ENCODE measurements at places on chromosomes 2 and 18.

- DNase-seq, result no peak
Observed at GRCh38 chr2:50657735-50658134, 374.2 kb downstream of the NRXN1 start.

DNA sequence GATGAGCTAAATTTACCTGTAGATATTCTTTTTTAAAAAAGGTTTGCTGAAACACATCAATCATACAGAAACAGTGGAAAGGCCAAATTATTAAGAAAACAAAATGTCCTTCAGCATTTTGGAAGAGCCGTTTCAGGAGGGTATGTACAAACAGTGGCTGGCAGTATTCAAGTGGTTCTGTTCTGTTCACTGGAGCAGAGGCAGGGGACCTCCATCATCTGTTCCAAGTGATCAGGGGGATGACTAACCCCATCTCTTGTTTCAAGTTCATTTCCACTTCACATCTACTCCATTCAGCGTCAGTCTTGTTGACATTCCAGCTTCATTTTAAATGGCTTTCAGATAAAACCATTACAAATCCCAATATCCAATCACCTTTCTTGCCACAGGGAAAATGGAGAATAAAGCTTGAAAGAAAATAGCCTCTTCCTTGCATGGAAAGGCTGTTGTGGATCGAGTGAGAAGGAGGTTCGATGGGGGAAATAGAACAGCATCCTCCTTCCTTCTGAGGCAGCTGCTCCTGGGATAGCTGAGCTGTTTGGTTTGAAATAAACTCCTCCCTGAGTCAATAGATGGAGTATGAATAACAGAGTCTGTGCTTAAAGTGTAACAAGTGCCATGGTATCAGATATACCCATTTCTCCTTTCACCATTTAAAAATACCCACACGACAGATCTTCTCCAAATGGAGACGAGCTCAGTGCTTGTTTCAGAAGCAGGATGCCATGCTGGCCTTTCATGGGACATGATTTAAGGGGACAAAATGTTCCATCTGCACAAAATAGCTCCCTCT is 63.7 kb upstream of the OTOF start:
- no peak for DNase-seq

DNA sequence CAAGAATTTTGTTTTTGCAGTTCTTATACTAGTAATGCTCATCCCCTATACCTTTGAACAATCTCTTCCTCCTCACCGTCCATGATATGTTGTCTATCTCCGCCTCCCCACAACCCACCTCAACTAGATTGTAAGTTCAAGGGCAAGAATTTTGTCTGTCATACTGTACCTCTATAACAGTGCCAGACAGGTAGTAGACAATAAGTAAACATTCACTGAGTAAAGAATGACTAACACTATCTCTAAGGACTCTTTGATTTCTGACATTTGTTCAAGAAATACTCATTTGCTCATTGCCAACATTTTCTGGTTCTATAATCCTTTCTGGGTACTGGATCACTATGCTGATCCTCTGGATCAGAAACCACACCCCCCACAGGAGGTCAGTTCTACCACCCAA is 82.4 kb downstream of the EXOC6B start:
- DNase-seq, result no peak

- no peak for DNase-seq
Observed at GRCh38 chr2:144032566-144032965, 487.4 kb downstream of the ZEB2 start.

DNA sequence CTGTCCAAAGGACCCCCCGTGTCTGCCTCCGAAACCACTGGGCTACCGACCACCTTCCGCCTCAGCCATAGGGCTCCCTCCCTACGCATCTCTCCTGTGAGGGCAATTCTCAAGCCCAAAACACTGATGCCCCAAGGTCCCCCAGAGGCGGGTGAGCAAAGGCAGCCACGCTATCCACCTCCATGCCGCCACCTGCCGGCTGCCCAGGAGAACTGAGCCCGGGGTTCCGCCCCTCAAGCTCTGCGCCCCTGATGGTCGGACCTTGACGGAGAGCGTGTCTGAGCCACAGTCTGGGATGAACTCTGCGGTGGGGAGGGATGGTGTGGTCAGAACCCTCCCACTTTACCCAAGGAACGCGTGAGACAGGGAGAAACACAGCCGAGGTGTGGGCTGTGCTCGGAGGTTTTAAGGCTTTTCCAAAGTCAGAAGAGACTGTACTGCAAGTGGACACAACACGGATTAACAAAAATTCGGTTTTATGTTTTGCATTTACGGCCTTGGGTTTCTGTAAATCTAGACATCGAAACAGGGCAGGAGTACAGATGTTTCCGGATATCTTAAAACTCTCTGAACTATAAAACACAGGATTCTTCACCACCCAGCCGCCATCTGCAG is 114.1 kb downstream of the ZNF516 start:
- DNase-seq, result no peak

- DNase-seq, result no peak
Observed at GRCh38 chr2:32812316-32812715, 134.4 kb upstream of the LTBP1 start.

DNA sequence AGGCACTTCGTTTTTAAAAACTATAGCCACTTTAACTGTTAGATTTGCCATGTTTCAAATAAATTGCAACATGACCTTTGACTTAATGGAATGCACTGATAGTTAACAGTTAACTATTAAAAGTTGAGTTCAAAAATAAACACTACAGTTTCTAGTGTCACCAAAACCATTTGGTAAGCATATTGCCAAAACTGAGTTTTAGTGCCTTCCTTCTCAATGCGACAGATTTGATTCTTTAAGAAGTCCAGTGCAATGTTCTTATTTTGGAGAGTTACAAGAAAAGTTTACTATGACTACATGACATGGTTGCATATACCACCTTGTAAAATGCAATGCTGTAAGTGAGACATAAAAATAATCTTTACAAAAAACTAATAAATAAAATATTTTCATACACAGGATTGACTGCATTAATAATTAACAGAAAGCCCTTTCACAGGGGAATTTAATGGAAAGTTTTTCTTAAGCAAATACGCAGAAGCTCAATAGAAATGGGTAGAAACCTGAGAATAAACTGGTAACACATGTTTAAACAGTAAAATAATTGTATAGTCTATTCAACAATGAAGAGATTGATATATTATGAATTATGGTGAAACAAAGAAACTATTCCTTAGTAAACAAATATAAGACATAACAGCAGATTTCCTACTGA is 53.8 kb downstream of the GRB14 start:
- DNase-seq, result no peak

DNA sequence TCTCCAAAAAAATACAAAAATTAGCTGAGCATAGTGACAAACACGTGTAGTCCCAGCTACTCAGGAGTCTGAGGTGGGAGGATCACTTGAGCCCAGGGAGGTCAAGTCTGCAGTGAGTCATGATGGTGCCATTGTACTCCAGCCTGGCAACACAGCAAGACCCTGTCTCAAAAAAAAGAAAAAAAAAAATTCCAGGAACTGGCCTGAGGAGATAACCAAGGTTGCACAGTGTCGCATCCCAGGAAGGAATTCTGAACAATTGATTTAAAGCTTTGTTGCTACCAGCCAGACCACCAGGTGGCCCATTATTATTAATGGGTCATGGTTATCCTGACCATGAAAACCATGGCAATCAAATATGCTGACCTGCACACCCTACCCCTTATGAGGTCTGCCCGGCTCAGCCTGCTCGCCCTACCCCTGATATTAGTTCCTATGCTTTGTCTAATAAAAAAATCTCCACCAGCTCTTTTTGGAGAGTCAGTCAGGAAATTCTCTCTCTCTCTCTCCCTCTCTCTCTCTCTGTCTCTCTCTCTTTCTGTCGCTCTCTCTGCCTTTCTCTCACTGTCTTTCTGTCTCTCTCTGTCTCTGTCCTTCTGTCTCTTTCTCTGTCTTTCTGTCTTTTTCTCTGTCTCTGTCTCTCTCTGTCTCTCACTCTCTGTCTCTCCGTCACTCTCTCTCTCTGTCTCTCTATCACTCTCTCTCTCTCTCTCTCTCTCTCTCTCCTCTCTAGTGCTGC is 73.7 kb downstream of the NCAPH start:
- no peak for DNase-seq

GRCh38 chr2:150449856-150450255 is 37.6 kb downstream of the RND3 start:
- DNase-seq, result no peak

- peak; percentile 17 for DNase-seq
Observed at GRCh38 chr18:47979611-47980200, 49.2 kb upstream of the SMAD2 start.

- DNase-seq, result peak; percentile 27
Observed at GRCh38 chr2:241763551-241764274, 12.9 kb upstream of the GAL3ST2 start.

GRCh38 chr2:85999061-85999831 is 106.4 kb downstream of the POLR1A start:
- peak; percentile 75 for DNase-seq

- DNase-seq, result no peak
Observed at GRCh38 chr2:209911486-209911885, 91.0 kb upstream of the RPE start.

DNA sequence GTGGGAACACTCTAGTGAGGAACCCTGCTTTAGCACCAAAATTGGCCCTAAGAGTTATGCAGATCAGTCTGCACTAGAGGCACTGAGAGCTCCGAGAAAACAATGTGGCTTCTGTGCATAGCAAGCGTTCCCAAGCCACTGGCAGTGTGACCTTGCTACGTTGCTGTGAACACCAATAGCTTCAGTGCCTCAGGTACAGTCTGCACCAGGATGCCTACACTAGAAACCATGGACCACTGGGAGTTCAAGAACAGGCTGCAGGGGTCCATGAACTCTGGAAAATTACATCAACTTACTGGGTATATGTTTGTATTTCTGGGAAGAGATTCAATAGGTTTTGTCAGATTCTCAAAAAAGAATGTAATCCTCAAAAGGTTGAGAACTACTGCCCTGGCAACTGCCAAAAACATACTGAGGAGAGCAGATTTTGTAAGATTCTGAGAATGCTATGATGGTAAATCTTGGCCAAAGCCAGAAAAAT is 18.3 kb upstream of the SP3 start:
- no peak for DNase-seq

- DNase-seq, result no peak
Observed at GRCh38 chr2:66186537-66186936, 248.4 kb upstream of the MEIS1 start.

GRCh38 chr18:48202006-48202348 is 207.2 kb downstream of the ZBTB7C start:
- no peak for DNase-seq

DNA sequence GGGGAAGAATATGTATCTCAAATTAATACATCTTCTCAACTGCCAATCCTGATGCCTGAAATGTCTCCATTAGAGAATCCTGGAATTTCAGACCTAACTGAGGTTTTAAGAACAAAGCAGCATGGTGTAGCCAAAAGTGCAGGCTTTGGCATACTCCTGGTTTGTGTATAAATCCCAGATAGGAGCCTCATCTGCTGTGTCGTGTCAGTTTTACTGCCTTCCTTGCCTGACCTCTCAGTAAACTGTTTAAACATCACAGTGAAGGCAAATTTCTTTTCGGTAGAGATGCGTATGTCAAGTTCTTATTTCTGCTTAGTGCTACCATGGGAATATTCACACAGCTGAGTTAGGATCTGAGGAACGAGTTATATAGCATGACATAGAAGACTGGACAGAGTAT is 7.3 kb downstream of the SCG2 start:
- DNase-seq, result no peak

- DNase-seq, result no peak
Observed at GRCh38 chr2:182316950-182317349, 109.9 kb downstream of the PDE1A start.

GRCh38 chr2:28656937-28657615 is 94.6 kb upstream of the PPP1CB start:
- DNase-seq, result no peak

- no peak for DNase-seq
Observed at GRCh38 chr2:23542230-23542789, 157.3 kb downstream of the KLHL29 start.

All from suppressor macrophage treated with lipopolysaccharide for 1 hour (primary cell).